Fibroblast of pulmonary artery (primary cell): ENCODE measurements at places on chromosomes 3 and 15.

DNA sequence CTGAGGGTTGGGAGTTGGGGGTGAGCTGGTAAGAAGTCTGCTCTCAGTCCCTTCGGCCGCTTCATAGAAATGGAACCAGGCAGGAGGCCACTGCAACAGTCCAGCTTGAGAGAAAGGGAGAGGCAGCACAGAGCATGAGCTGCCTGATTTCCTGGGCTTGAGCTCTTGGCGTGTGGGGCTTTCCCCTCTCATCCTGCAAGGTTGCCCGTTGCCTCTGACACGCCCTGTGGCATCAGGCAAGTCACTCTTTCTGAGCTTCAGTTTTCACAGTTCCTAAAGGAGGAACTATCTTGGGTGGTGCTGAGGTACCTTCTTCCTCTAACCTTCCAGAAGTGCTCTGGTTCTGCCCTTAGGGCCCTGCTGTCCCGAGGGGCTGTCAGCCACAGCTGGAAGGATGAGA lies 4.9 kb downstream of the MESP2 start:
- no peak for DNase-seq

GRCh38 chr3:140816372-140817195 lies 125.1 kb upstream of the SLC25A36 start:
- no peak for DNase-seq

GRCh38 chr15:69389426-69389825 lies 24.7 kb upstream of the KIF23 start:
- DNase-seq, result no peak

GRCh38 chr15:49163678-49164077 lies 6.4 kb upstream of the GALK2 start:
- no peak for DNase-seq

DNA sequence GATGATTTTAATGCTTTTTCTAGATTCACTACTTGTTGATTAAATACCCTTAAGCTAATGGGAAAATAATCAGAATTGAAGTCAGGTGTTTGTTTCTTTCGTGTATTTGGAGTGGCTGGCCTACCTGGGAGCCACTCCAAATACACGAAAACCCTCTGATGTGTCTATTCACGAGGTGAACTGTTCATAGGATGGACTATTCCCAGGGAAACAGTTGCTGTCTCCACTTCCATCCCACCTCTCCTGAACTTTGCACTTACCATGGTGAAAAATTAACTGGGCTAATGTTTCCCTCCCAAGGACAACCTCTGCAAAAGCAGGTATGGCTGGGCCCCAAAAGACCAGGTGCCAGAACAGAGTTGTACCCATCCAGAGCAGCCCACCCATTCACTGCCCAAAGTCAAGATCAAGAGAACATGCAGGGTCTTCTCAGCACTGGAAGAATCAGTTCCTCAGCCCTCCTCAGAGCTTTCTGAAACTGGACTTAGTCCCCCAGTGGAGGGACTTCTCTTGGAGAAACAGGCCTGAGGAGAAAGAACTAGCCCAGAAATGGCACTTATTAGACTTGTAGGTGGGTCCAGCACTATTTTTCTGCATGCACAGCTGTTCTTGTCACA lies 2.9 kb upstream of the SMAD3 start:
- DNase-seq, result no peak

GRCh38 chr3:195770081-195770840 lies 41.5 kb downstream of the MUC4 start:
- no peak for DNase-seq

- no peak for DNase-seq
Measured at GRCh38 chr3:136294176-136294575, 44.0 kb downstream of the PCCB start.

DNA sequence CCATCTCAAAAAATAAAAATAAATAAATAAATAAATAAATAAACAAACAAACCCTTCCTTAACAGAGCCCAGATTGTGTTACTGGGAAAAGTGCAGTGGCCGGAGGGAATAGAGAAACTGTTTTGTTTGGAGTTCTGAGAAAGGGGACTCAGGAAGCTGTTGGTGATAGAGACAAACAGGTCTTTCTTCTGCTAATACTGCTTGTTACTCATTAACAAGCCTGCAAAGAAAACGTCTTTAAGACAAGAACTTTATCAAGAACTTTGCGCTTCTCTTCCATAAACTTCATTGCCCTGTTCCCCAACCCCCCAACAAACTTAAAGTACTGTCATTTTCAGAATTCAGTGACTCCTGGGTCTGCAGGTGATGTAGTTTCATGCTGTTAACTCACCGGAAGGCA lies 68.8 kb upstream of the GSK3B start:
- no peak for DNase-seq

GRCh38 chr15:71244250-71244649 lies 129.0 kb downstream of the THSD4 start:
- no peak for DNase-seq

DNA sequence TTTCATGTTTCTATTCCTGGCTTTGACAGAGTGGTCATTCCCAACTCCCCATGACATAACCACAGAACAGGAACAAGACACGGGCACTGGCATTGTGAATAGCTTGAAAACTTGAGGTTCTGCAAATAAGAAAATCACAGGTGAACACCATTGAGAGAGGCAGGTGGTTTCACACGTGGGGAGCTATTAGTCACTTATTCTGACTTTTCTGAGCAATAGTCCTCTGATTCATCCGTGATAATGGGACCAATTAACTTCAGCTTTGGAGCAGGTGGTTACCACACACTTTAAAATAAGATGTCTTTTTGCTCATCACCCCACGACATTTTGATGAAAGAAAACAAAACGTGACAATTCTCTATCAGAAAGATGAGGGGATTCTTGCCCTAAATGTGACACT lies 224.7 kb downstream of the KLF13 start:
- no peak for DNase-seq

DNA sequence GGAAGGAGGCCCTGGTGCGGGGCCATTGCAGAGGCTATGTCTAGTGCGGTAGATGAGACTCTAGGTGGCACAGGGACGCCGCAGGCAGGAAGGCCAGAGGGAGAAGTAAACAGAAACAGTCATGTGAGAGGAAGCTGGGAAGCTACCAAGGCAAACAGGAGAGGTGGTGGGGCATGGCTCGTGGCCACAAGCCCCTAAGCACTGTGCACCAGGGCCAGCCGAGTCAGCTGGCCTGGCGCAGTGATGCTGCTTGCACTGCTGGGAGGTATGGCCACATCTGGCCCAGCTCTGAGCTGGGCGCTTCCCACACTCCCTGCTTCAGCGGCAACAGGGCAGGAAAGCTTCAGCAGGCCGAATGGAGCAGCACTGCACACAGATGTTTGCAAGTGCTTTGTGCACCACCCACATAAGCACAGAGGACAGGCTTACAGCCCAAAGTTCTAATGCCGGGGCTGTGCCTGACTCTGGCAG lies 76.6 kb downstream of the SRGAP3 start:
- no peak for DNase-seq

DNA sequence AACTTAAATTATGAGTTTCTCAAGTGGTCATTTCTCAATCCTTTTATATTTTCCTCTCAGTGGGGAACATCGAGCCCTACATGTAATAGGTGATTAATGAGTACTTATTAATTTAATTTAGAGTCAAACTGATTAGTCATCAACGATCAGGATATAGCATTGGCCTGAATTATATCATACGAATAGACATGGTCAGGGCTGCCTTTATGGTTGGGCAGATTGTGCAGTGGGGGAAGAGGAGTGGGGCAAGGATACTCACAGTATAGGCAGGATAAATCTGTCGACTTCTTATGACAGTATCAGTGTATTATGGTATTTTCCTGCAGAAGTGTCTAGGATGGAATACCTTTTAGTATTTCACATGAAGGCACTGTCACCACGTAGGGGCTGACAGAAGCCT lies 27.0 kb downstream of the C2CD4A start:
- no peak for DNase-seq

GRCh38 chr15:31313223-31313622 lies 13.4 kb upstream of the KLF13 start:
- no peak for DNase-seq

- peak; percentile 88 for DNase-seq
Measured at GRCh38 chr3:49805897-49806701, 3.0 kb downstream of the INKA1 start.

DNA sequence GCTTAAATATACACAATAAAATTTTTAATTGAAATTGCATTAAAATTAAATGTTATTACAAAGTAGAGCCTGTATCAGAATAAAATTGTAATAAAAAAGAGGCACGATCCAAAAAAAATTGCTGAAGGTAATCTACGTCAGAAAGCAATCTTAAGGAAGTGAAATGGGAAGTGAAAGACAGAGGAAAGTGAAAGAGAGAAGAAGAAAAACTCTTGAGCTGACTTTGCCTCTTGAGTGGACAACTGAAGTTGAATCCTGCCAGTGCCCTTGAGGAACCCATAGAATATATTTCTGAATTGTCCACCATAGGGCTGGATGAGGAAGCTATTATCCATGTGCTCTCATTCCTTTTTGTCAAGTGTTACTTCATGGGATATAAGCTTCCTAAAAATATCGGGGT lies 285.1 kb upstream of the STAC start:
- DNase-seq, result no peak

GRCh38 chr15:29104566-29104880 lies 165.1 kb downstream of the NSMCE3 start:
- DNase-seq, result no peak

GRCh38 chr3:31305340-31305739 lies 227.4 kb upstream of the STT3B start:
- DNase-seq, result no peak

- DNase-seq, result no peak
Measured at GRCh38 chr15:93965304-93965908, 266.0 kb upstream of the MCTP2 start.

- peak; percentile 58 for DNase-seq
Measured at GRCh38 chr3:37762698-37763097, 99.0 kb upstream of the CTDSPL start.

DNA sequence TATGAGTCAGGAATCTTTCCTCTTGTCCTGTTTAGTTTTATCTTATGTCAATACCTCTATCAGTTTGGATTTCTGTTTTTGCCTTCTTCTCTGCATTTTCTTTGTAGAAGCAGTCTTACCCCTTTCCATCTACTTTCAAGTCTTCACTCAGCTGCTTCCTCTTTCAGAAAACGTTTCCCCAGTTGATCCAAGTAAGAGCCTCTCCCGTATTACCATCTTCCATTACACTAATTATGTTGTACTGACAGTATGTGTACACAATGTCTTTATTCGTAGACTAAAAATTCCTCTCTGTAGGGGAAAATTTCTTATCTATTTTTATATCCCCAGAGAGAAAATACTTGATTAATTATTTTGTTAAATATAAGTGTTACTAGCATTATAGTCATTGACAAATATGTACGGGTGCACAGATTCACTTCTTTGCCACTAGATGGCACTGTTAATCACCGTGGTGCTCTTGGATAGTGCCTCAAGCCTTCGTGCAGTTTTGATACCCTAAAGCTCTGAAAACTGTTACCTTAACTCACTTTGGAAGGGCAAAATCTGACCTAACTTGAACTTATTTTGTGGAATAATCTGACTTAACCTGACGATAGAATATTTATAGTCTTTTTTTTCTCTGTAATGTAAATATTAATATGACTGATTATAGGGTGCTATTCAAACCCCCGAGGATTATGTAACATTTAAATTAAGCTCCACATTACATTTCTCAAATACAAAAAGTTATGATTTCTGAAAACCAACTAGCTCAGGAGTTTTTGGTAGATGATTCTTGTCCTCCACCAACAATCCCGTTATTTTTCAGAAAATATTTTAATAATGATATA lies 74.2 kb upstream of the POU1F1 start:
- peak; percentile 69 for DNase-seq

DNA sequence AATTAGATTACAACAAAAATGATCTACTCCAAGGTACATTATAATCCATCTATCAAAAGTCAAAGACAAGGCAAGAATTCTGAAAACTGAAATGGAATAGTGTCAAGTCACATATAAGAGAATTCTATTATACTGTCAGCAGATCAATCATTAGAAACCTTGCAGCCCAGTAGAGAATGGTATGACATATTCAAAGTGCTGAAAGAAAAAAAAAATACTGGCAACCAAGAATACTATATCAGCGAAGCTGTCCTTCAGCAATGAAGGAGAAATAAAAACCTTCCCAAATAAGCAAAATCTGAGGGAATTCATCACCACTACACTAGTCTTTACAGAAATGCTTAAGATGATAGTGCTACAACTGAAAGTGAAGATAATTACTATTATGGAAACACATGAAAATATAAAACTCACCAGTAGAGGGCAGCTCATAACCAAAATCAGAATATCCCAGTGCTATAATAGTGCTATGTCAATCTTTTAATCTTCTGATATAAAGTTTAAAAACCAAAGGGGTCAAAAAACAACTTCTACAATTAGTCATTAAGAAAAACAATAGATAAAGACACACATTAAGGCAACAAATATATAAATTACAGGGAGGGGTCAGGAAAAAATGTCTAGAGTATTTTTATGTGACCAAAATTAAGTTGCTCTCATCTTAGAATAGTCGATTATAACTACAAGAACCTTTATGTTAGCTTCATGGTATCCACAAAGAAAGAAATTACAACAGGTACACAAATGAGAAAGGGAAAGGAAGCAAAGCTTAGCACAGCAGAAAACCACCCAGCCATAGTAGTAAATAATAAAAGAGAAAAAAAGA lies 190.7 kb upstream of the CNTN6 start:
- peak; percentile 21 for DNase-seq

- no peak for DNase-seq
Measured at GRCh38 chr3:171165983-171166382, 139.5 kb upstream of the SLC2A2 start.

DNA sequence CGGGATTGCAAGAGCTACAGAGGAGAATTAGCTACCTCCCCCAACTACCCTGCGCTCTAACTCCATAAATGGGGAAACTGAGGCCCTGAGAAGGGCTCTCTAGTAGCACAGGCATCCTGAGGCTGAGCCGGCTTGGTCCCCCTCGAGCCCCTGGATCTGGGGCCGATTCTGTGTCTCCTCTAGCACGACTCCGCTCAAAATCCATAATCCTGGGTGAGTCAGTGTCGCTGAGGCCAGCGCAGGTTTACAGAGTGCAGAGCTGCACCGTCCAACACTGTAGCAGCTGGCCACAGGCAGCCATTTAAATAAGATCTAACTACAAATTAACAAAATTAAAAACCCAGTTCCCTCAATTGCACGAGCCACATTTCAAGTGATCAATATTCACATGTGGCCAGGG lies 10.8 kb downstream of the GATA2 start:
- no peak for DNase-seq

GRCh38 chr3:180918542-180918941 lies 6.1 kb downstream of the FXR1 start:
- DNase-seq, result no peak

- DNase-seq, result peak; percentile 34
Measured at GRCh38 chr3:194189243-194189791, 53.4 kb downstream of the HES1 start.

GRCh38 chr15:80411788-80412288 lies 7.7 kb downstream of the ARNT2 start:
- no peak for DNase-seq

DNA sequence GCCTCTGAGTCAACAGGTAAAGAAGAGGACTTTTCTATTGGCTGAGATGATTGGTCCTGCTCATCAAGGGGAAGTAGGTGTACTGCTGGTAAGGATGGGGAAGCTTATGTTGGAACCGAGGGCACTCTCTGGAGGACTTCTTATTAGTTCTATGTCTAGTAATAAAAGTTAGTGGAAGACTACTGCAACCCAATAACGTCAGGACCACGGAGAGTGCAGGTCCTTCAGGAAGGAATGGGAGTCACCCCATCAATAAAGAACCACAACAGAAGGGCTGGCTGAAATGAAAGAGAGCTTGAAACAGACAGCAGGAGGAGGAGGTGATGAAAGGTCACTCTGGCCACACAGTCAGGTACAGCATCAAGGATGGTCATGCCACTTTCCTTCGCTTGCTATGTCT lies 68.8 kb upstream of the PRR23E start:
- peak; percentile 20 for DNase-seq

- DNase-seq, result no peak
Measured at GRCh38 chr15:31276596-31277298, 49.9 kb upstream of the KLF13 start.

GRCh38 chr3:138948371-138949001 lies 1.5 kb downstream of the FOXL2NB start:
- DNase-seq, result no peak
